ENCODE measurements at places on chromosomes 6 and 20.

GRCh38 chr20:13877793-13878192 is 93.0 kb downstream of the NDUFAF5 start:
- DNase-seq = no peak

DNA sequence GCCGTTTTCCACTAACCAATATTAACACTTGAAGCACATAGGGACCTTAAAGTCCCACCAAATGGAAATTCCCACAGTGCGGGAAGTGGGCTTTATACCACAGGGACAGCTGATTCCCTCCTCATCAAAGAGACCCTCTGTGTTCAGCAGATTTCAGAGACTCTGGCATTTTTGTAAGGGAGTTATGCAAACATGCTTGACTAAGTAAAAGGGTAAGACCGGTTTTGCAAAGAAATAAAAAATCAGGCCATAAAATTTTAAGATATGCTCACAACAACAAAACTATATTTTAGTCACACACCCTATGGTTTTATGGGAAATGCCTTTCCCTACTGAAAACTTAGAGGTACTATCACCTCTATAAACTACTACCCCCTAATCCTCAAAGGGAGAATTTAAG is 45.4 kb upstream of the SPTLC3 start:
- no peak for DNase-seq

GRCh38 chr20:51162015-51162414 is 139.1 kb upstream of the KCNG1 start:
- DNase-seq = no peak

- no peak for DNase-seq
Measured at GRCh38 chr6:163565140-163565539, 150.6 kb downstream of the QKI start.

GRCh38 chr6:115583290-115583689 is 477.4 kb downstream of the FRK start:
- DNase-seq = no peak

- DNase-seq = peak; percentile 5
Measured at GRCh38 chr6:20092071-20092566, 120.2 kb downstream of the MBOAT1 start.

DNA sequence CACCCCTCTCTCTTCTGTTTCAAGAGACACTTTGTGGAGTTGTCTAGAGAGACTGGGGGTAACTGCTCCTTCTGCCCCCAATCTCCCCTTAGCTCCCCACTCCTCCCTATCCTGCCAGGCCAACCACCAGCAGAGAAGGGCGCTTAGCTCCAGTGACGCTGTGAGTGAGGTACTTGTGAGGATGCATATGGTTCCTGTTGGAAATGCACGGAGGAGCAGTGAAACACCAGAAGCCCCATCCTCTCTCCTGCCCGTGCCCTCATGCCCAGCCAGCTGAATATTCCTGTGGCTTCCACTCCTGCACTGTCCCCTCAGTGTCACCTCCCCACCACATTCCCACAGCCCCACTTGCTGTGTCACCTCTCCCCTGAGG is 11.9 kb downstream of the NT5E start:
- no peak for DNase-seq

- peak; percentile 17 for DNase-seq
Measured at GRCh38 chr20:44104798-44105517, 82.0 kb downstream of the JPH2 start.
